ENCODE measurements at places on chromosomes 2 and 18.

GRCh38 chr2:59956981-59957380 lies 596.5 kb downstream of the BCL11A start:
- no peak for DNase-seq

GRCh38 chr2:75525434-75526310 lies 35.1 kb downstream of the EVA1A start:
- DNase-seq = no peak

DNA sequence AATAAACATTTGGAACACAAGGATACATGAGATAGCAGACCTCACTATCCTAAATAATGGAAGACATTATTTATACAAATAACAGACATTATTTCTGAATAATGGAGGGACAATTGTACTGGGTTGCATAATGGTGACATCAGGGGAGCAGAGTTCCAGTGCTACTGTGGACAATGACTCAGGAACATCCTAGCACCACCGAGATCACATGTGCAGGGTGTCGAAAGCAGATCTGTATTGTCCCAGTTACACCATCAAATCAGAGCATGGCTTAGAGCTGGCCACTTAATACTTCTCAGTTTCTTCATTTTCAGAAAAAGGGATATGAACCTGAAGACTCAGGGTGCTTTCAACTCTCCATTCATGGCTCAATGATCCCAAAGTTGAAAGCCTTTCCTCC lies 249.1 kb upstream of the RBMS1 start:
- DNase-seq = no peak

- DNase-seq = no peak
Observed at GRCh38 chr2:217444932-217445331, 557.9 kb downstream of the TNS1 start.

DNA sequence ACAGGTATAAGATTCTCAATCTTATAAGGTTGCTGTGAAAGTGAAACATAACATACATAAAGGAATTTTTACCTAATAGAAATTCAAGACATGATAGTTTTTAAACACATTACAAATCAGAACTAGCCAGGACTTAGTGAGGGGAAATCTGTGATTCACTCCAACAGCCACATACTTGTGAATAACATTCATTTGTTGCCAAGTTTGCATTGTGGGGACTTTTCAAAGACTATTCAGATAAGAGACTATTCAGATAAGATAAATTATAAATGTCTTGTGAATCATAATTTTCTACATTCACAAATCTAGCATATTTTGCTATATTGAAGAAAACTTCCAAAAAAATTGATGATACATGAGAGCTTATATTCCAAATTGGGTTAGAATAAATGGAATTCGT lies 345.3 kb upstream of the CDH20 start:
- no peak for DNase-seq

DNA sequence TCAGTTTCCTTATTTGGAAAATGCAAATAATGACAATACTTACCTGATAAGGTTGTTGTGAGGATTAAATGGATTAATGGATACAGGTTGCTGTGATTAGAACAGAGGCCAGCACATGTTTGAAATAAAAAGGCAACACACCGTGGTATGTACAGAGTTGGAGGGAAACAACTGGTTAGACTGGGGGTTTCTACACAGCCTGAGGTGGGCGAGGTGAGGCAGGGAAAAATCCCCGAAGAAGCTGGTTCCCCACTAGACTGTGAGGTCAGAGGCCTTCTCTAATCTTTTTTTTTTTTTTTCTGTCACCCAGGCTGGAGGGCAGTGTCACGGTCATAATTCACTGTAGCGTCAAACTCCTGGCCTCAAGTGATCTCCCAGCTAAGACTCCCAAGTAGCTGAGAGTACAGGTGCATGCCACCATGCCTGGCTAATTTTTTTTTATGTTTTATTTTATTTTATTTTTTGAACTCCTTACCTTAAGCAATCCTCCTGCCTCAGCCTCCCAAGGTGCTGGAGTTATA lies 1.2 kb upstream of the E2F6 start:
- DNase-seq = no peak

Measured in stimulated activated CD8-positive, alpha-beta memory T cell treated with anti-CD3 and anti-CD28 coated beads, Interleukin-7, amount 100 ng/mL, for 1 hour (primary cell).